Activated T-cell treated with anti-CD3 and anti-CD28 coated beads, Interleukin-2, amount 50 U/mL, for 72 hours (primary cell): ENCODE measurements at places on chromosomes 6 and 20. TPM values are rescaled to one million over a fixed set of nuclear protein-coding genes. Genes with fewer than 3 reads are reported as not detected.

Gene TP53RK
- 16.7 TPM for total RNA-seq

Gene TCF21
- total RNA-seq, result not detected

Gene CRISP3
- total RNA-seq, result not detected

DNA sequence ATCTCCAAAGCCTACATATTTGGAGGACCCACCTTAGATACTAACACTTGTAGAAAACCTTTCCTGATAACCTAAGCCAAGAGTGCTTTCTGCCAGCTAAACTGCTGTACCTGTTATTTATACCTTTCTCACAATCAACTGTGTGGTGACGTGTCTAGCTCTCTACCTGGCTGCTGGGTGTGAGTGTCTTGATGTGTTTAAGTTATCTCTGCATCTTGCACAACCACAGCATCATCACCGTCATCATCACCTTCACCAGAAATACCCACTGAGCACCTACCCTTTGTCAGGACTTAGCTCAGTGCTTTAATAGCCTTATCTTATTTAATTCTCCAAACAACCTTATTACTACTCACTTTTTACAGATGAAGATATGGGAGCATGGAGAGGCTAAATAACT, 431.3 kb downstream of the MAFB start:
- H3K4me3 ChIP-seq, result no peak overlapping the region
- H3K36me3 ChIP-seq, result no peaks in the 10 kb centered on the region
- no peak overlapping the region for H3K27ac ChIP-seq
- DNase-seq, result no peak

GRCh38 chr6:153101461-153101860, 29.6 kb downstream of the RGS17 start:
- H3K27ac ChIP-seq, result no peak overlapping the region
- H3K4me1 ChIP-seq, result no peaks in the 10 kb centered on the region
- H3K36me3 ChIP-seq, result no peaks in the 10 kb centered on the region
- H3K4me3 ChIP-seq, result no peak overlapping the region

- H3K4me1 ChIP-seq, result no peaks in the 10 kb centered on the region
- no peak for DNase-seq
- H3K27ac ChIP-seq, result no peak overlapping the region
- H3K4me3 ChIP-seq, result no peak overlapping the region
- H3K36me3 ChIP-seq, result no peaks in the 10 kb centered on the region
Measured at GRCh38 chr6:168929871-168930450, 323.7 kb downstream of the THBS2 start.

DNA sequence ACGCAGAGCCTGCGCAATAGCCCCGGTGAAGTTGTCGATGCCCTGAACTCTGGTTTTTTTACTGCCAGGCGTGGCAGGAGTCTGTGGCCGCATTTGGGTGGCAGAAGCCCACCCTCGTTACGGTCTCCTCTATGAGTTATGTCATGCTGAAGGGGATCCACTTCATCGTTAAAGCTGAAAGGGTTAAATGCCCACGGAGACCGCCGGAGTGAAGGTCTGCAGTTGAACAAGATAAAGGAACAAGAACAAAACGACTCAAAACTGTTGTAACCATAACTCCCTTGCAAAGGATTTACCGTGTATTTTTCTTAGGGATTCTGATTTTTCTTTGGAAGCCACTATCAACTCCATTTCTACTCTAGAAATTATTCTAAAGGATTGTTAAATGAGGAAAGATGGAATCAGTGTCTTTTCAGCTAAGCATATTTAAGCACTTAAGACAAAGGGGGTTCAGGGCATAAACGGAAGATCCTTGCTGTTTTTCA, 501 bp upstream of the ELOVL5 start:
- no peaks in the 10 kb centered on the region for H3K27me3 ChIP-seq
- H3K4me1 ChIP-seq, result peaks cover 38% of the 10 kb centered on the region
- DNase-seq, result no peak
- H3K27ac ChIP-seq, result peak overlapping the region; percentile 72
- peaks cover 5% of the 10 kb centered on the region for H3K36me3 ChIP-seq

DNA sequence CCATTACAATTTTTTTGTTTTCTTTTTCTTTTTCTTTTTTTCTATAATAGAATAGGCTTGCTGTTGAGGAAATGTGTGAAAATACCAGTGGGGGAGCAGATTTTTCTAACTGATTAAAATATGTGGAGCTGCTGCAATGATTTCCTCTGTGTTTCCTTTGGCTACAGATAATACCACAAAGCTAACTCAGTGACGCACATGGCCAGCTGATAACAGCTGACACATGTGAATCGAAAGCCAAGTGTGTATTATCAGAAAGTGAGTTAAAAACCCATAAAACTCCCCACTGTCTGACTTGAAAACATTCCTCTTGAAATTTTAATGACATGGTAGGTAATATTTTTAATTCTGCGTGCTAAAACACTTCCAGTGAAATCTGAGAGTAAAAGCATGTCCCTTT, 70.8 kb upstream of the AHI1 start:
- H3K4me1 ChIP-seq, result peaks cover 44% of the 10 kb centered on the region
- peak overlapping the region; percentile 72 for H3K4me3 ChIP-seq
- peak overlapping the region; percentile 38 for H3K27ac ChIP-seq
- no peaks in the 10 kb centered on the region for H3K27me3 ChIP-seq
- H3K36me3 ChIP-seq, result peaks cover 4% of the 10 kb centered on the region
- peak; percentile 41 for DNase-seq
